ENCODE measurements at places on chromosomes 6 and 20.

GRCh38 chr6:159844737-159845645 is 44.9 kb downstream of the PNLDC1 start:
- DNase-seq: no peak

DNA sequence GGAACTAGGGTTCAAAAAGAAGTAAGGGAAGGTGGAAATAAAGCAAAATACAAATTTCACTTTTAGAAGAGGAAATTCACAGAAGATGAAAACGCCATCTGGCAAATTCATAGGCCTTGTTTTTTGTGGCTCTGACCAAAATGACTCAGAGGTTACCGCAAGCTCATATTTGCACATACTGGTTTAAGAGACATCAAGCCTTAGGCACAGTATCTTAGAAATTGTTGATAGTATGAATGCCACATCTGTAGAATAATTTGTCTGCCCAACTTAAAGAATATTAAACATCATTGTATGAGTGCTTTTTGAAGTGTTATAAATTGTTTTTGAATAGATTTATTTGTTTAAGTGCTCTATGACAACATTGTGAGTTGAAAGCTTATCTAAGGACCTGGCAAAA is 10.6 kb downstream of the TAAR1 start:
- no peak for DNase-seq

GRCh38 chr20:22824077-22824476 is 211.0 kb upstream of the SSTR4 start:
- no peak for DNase-seq

DNA sequence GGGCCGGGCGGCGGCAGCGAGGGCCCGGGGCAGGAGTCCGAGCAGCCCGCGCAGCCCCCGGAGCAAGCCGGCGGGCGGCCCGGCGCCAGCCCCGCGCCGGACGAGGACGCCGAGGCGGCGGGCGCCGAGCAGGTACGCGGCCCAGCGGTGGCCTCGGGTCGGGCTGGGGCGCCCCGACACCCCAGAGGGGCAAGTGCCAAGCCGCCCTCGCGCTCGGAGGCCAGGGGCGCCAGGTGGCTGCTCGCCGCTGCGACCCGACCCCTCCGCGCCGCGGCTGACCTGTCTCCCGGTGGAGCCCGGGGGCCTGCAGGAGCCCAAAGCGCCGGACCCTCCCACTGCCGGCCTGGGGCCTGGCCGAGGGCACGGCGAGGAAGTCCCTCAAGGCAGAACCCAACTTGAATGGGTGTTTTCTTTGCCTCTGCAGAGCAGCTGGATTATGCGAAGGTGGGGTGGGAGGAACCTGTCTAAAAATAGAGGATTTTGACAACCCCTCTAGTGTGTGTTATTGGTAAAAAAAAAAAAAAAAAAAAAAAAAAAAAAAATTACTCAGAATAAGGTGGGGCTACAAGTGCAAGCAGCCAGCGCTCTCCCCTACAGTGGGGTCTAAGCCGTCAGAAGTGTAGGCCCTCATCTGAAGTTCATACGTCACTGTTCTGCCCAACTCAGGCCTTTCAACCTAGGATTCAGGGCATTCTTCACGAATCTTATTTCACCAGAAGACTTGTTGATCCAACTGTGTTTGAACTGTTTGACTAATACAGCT is 609 bp downstream of the OGFRL1 start:
- no peak for DNase-seq

DNA sequence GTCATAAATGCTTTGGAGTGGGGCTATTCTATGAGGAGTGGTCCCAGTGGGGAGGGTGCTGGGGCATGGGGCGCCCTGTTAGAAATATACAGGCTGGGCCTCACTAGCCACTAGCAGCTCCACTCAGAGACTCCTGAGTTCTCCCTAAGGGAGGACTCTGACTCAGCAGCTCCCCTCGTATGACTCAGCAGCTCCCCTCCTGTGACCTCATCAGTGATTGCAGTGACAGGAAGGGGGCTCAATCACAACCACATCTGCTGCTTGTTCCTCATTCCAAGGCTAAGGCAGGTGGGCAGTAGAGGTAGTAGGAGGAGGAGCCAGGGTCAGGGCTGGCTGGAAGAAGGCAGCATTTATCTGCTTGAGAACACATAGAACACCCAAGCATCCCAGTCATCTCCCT is 73.7 kb downstream of the PRND start:
- peak; percentile 15 for DNase-seq

DNA sequence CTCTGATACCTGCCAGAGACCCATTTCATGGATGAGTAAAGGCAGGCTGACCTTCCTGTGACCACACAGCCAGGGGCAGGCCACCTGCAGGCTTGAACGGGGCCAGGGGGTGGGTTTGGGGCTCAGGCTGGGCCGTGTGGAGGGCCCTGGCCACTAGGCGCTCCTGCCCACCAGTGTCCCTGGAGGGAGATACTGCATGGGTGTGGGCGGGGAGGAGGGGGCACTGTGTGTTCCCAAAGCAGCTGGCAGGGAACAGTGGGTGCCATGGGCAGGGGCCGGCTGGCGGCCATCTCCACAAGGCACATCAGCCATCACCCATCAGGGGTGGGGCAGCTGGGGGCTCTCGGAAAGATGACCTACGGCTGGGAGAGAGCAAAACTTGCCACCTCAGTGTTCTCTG is 15.4 kb downstream of the SRC start:
- DNase-seq: no peak

- no peak for DNase-seq
Measured at GRCh38 chr6:168093071-168093505, 14.1 kb upstream of the FRMD1 start.

DNA sequence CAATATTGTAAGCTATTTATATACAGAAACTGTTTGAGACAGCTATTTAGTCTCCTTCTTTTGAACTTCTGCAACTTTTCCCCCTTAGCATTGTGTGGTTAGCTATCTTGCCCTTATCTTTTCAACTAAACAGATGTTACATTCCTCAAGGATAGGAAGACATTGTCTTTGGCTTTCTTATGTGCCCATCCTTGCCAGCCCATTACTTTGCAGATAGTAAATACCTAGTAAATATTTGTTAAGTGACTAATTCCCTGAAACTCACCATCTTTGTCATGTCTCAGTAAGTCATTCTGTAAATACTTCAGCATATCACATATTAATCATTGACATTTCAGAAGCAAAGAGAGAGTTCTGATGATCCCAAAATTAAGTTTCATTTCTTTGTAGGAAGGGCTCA is 69.1 kb upstream of the FLRT3 start:
- no peak for DNase-seq

GRCh38 chr6:53335224-53335994 is 13.3 kb downstream of the ELOVL5 start:
- DNase-seq: no peak

DNA sequence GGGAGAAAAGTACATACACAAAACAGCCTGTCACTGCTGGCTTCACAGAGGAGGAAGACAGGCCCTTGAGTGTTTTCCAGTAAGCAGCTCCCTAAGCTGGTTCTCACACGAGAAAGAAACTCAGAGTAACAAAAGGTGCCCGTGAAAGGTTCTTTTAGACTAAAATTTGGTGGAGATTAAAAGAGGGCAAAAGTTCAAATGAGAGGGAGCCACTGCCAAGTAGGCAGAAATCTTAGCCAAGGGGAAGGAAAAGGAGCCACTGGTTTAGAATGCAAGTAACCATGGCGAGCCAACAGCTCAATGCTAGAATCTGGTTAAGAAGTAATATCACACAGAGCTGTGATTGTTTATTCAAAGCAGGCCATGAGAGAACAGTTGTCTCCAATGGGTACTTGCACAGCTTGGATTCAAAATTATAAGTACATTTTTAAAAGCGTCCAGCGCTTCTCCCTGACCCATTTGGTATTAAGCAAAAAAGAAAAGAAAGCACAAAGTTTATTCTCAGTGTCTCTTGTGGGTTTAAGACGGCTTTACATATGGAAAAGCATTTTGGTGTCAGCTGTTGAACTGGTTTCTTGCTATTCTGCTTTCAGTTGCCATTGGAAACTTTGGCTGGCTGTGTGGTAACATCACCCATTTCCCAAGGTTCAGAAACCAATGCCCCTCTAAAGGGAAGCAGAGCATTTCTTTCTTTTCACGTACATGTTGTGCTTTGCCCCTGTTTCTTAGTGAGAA is 648.5 kb downstream of the RNF144B start:
- no peak for DNase-seq

All from stimulated activated CD8-positive, alpha-beta memory T cell treated with anti-CD3 and anti-CD28 coated beads, Interleukin-7, amount 100 ng/mL, for 1 hour (primary cell).